ENCODE measurements at places on chromosomes 3 and 15.

GRCh38 chr3:119637679-119638477 lies 22.5 kb downstream of the POPDC2 start:
- DNase-seq = peak; percentile 88

- DNase-seq = peak; percentile 34
These were observed 18.6 kb upstream of the C15orf40 start for GRCh38 chr15:83030021-83030420.

DNA sequence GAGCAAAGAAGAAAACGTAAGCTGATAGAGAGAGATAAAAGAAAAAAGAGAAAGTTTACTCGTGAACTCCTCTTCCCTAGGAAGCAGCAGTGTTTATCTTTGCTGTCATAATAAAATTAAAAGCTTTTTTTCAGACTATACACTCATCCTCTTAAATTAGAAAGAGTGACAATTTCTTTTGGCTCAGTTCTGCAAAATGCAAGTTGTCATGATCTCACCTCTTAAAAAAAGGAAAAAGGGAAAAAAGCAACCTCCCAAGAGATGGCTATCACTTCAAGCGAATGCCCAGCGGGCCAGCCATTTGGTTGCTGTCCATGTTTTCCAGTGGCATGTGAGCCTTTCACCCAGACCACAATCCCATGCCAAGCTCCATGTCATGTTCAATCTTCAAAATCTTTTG lies 7.0 kb upstream of the THBS1 start:
- DNase-seq = no peak

GRCh38 chr3:98454929-98455328 lies 8.1 kb upstream of the OR5K1 start:
- no peak for DNase-seq

DNA sequence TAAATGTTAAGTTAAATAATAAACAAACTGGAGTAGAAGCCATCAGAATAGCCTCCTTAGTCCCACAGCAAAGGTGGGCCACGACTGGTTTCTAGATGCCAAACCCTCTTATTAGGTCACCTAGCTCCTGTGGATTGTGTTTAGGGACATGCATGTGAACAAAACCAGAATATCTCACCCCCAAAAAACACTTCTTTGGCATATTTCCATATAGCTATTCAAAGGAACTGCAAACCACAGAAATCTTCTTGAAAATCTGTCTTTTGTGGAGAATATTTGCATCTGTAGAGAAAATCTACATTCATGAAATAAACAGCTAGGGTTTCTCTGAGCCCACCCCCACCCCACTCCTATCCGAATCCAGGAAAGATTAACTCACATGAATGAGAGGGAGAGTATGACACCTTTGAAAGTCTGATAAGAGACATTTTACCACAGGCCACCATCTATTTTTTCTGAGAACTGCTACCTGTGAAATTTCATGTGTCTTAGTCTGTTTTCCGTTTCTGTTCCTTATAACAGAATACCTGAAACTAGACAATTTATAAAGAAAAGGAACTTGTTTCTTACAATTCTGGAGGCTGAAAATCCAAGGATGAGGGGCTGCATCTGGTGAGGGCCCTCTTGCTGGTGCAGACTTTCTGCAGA lies 159.4 kb downstream of the NEK10 start:
- DNase-seq = no peak

- no peak for DNase-seq
These were observed 244.2 kb upstream of the SLITRK3 start for GRCh38 chr3:165440380-165440779.

- DNase-seq = peak; percentile 42
These were observed 24.4 kb downstream of the PTPN9 start for GRCh38 chr15:75554717-75555116.

- DNase-seq = peak; percentile 67
These were observed 15.6 kb downstream of the SMAD3 start for GRCh38 chr15:67080900-67081431.

DNA sequence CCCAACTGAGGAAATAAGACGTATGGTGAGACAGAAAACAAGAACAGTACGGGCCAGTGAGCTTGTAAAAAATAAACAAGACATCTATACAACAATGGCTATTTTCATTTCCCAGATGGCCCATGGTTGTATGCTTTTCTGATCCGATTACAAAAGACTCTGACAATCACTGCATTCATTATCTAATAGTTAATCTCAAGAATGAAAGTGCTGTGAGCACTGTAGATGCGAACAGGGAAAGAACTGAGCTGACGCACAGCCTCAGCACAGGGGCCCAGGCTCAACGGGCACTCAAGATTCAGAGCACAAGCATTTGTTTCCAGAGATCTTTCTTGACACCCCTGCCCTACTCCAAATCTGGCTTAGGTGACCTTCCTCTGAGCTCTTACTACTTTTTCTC lies 6.9 kb downstream of the MTMR10 start:
- DNase-seq = no peak

Data from fibroblast of pulmonary artery (primary cell).